ENCODE measurements at places on chromosomes 3 and 15. TPM values are rescaled to one million over a fixed set of nuclear protein-coding genes. Genes with fewer than 3 reads are reported as not detected.

Gene MUSTN1
- total RNA-seq: not detected

Gene PAQR9
- total RNA-seq: not detected

Gene TICRR
- total RNA-seq: 6.0 TPM

Gene DOCK3
- total RNA-seq: 0.15 TPM

Gene DNAH12
- under 0.01 TPM for total RNA-seq

Gene BCL2A1
- total RNA-seq: 0.13 TPM

Gene AGBL1
- total RNA-seq: not detected

Gene SYNPR
- not detected for total RNA-seq

Gene IL17RB
- total RNA-seq: not detected

Gene MCTP2
- total RNA-seq: 0.67 TPM

Gene VEPH1
- total RNA-seq: 138 TPM

Gene SMAD6
- total RNA-seq: 25.6 TPM

Gene DLEC1
- total RNA-seq: not detected

Gene SCN11A
- total RNA-seq: not detected

Gene C3orf49
- total RNA-seq: not detected

Gene TRMT10C
- 30.5 TPM for total RNA-seq

Gene KLHL40
- not detected for total RNA-seq

Gene CCR1
- not detected for total RNA-seq

Gene AGTR1
- total RNA-seq: not detected

Gene FRMD5
- total RNA-seq: 0.54 TPM

Gene IGSF11
- not detected for total RNA-seq

Gene SAMMSON
- not detected for total RNA-seq

Gene BTLA
- total RNA-seq: not detected

Gene PRSS50
- not detected for total RNA-seq

Gene GUCA1C
- total RNA-seq: not detected

Gene LYZL4
- not detected for total RNA-seq

Data from mammary microvascular endothelial cell (primary cell).